ENCODE measurements at places on chromosomes 1 and 21.

DNA sequence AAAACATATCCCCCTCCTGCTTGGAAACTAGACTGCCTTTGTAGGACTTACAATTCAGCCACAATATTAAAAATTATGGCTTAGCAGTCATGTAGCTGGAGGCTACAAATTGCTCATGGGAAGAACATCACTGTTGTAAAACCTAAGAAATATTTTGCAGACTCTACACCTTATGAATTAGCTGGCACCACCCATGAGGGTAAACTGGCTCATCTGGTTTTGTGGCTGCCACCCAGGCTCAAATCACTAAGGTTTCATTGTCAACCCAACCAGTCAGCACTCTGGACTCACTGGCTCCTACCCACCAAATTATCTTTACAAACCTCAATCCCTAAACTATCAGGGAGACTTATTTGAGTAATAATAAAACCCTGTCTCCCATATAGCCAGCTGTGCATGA is 100.7 kb upstream of the OLFM3 start:
- DNase-seq: no peak

DNA sequence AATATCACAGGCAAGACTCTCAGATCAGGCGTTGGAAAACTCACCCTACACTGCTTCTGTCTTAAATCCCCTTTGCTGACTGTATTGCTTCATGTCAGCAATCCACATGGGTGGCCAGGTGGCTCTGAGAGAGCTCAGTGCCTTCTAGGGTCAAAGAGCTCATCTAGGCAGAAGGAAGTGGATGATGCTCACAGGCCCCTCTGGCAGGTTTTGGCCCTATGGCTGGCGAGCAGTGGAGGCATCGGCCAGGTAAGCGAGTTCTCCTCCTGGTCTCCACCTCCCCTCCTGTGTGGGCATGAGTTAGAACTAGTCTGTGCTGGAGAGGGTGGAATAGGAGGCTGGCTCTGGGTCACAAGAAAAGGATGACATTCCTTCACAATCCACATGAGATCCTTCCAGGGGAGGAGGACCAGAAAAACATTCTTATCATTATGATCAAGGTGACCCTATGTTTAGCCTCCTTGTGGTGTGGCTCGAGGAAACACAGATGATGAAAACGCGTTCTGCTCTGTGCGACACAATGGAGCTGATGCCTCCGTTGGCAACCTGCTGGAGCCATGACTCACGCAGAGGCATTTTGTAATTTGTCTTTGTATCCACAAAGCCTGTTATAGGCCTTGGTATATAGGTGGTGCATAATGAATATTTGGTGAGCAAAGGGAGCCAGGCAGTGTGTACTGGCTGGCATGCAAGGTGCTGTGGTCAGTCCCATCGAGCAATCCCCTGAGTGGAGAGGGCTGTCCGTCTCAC is 264.6 kb upstream of the RAB4A start:
- no peak for DNase-seq

- no peak for DNase-seq
Measured at GRCh38 chr1:112196731-112197130, 199.3 kb upstream of the CTTNBP2NL start.

GRCh38 chr1:35573198-35574124 is at the start of gene TFAP2E:
TSS of gene TFAP2E (plus strand) at chr1:35573314. CDS start at chr1:35573578, 264 bp downstream.
- no peak for DNase-seq

DNA sequence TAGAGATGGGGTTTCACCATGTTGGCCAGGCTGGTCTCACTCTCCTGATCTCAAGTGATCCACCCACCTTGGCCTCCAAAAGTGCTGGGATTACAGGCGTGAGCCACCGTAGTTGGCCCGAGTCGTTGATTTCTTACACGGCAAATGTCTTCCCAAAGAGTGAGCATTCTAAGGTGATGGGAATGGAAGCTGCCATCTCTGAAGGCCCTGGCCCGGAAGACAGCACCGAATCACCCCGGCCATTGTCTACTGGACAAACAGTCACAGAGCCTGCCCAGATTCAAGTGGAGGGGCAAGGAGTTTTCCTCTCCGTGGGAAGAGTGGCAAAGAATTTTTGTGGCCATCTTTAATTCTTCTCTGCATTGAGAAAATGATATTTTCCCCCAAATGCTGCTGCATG is 92.1 kb upstream of the AJAP1 start:
- DNase-seq: no peak

- no peak for DNase-seq
Measured at GRCh38 chr1:43285269-43285990, at the start of gene C1orf210. TSS of gene C1orf210 (minus strand) at chr1:43285581. CDS start at chr1:43283270, 2,311 bp downstream.

- DNase-seq: no peak
Measured at GRCh38 chr1:164780863-164781262, 221.9 kb downstream of the PBX1 start.

DNA sequence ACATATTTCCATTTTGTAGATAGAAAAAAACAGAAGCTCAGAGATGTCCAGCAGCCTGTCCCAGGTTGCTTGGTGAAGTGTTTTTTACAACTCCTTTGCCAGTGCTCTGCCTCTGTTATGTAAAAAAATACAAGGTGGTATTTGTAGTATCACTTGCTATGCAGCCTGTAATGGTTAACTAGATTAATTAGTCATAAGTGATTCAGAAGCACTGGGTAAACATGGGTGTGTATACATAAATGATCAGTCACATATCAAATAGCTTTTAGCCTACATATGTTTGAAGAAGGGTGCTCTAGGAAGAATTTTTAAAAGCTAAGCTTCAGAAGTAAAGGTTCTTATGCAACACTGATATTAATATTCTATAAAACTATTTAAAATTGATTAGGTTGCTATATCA is 70.0 kb upstream of the MAGI3 start:
- DNase-seq: no peak

GRCh38 chr1:43276673-43277072 is 6.9 kb downstream of the TMEM125 start:
- no peak for DNase-seq

GRCh38 chr21:36847189-36847588 is 119.3 kb downstream of the HLCS start:
- DNase-seq: no peak

GRCh38 chr1:167630568-167631385 is 745 bp downstream of the RCSD1 start:
- DNase-seq: no peak

DNA sequence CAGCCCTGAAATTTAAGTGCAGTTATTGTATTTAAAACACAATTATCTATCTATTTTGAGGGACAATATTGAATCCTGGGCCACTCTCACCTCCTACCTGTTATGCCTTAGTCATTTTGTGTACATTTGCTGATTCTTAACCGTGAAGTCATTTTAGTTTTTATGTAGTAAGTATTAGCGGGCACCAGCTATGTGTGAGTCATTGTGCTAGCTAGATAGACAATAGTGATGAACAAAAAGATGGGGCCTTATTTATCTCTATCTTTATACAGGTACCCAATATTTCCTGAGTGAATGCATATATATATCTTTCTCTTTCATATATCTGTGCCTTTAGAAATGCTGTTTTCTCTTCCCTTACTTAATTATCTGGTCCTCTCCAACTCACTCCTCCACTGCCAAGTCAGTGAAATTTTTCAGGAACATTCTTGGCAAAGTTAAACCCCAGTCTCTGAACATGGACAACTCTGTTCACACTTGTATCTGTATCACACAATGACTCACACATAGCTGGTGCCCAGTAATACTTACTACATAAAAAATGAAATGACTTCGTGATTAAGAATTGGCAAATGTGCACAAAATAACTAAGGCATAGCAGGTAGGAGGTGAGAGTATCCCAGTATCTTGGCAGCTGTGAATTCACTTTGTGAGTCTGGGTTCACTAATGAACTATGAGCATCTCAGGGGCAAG is 166.0 kb upstream of the C8B start:
- no peak for DNase-seq

DNA sequence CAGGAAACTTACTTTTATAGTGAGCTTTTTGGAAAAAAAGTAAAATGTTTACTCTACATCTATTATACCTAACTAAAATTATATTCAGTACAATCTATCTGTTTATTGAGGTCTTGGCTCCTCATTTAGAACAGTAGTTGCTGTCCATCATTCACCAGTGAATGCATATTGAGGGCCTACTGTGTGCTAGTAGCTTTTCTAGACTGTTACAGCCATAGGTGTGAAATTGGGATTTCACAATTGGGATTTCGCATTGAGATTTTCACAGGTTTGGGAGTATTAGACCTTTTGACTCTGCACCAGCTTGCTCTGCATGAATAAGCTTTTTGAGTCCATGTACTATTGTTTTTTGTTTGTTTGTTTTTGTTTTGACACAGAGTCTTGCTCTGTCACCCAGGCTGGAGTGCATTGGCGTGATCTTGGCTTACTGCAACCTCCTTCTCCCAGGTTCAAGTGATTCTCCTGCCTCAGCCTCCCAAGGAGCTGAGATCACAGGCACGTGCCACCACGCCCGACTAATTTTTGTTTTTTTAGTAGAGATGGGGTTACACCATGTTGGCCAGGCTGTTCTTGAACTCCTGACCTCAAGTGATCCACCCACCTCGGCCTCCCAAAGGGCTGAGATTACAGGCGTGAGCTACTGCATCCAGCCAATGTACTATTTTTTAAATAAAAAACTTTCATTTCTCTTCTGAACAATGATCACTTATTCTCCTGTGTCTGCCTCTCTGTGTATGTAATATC is 47.2 kb upstream of the ERRFI1 start:
- no peak for DNase-seq

- no peak for DNase-seq
Measured at GRCh38 chr21:27103768-27104167, 136.9 kb upstream of the ADAMTS5 start.

GRCh38 chr1:167514288-167514687 is 4.0 kb downstream of the CD247 start:
- no peak for DNase-seq

- no peak for DNase-seq
Measured at GRCh38 chr1:169945181-169945580, 51.5 kb upstream of the SCYL3 start.

DNA sequence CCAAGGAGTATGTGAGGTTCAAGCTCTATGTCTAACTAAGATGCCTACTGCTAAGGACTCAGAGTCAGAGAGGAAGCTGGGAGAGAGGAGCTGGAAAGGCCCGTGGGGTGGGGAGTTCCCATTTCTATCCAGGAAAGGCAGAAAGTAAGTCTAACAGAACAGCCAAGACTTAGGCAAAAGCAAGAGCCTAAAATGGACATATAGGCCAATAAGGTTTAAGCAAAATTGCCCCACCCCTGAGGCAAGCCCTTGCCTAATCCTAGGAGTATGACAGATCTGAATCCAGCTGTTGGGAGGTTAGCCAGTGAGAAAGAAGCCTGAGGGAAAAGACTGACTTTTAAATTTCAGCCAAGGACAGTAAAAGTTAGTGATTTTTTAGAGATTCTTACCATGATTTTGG is 1.6 kb upstream of the KLHDC9 start:
- DNase-seq: no peak

GRCh38 chr1:225766967-225767633 is 10.5 kb upstream of the SRP9 start:
- DNase-seq: no peak

GRCh38 chr1:91798241-91798648 is 87.7 kb downstream of the TGFBR3 start:
- no peak for DNase-seq

- no peak for DNase-seq
Measured at GRCh38 chr1:54787604-54788003, 13.5 kb downstream of the TTC22 start.

GRCh38 chr1:39895731-39896480 is 5.8 kb downstream of the MYCL start:
- DNase-seq: no peak

DNA sequence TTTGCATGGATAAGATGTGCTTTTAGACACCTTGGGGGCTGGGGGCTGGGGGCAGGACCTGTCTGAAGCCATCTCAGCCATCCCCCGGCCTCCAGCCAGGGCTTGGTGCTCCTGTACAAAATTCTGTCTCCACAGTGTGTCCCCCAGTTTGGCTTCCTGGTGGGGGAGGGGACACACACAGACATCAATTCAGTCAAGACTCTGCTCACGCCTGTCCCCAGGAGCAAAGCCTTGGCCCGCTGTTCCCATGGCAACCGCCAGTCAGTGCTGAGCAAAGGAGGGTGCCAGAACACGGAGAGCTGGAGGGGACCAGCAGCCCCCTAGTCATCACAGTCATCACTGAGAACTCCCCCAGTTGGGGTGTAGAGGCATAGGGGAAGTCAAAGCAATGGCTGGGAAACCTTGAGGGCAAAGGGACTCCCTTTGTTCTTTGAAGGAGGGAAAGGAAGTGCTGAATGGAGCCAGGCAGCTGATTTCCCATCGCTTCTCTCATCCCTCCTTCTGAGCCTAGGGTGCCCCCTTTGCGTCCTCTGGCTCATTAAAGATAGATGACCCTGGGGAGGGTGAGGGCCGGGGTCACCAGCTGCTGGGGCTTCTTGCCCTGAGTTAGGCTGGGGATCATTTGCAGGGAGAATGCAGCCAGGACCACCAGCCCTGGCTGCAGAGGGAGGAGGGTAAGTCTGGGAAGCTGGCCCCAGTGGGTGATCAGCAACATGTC is 134.9 kb upstream of the IPO9 start:
- no peak for DNase-seq

GRCh38 chr1:22812993-22813790 is 102.6 kb downstream of the EPHB2 start:
- DNase-seq: no peak

- DNase-seq: no peak
Measured at GRCh38 chr1:206066479-206067171, 13.7 kb downstream of the RHEX start.

DNA sequence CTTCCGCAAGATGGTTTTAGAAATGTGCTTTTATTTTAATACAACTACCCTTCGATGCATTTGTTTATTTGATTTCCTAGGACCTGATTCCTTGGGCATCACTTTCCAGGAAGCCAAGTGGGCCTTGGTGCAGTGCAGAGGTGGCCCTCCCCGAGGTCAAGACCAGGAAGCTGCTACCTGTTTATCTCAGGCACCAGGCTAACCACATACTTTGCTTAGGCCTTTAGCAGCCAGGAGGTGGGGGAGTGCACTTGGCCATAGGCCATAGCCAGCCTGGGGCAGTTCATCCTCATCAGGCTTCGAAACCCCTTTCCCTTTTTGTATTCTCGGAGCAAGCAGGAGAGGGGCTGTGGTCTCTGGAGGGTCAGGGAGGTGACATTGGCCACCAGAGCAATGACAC is 45.4 kb downstream of the SMYD2 start:
- DNase-seq: no peak

- DNase-seq: no peak
Measured at GRCh38 chr1:46472498-46473181, 17.0 kb upstream of the DMBX1 start.

GRCh38 chr1:32931760-32932159 is 30.6 kb upstream of the TMEM54 start:
- DNase-seq: no peak

DNA sequence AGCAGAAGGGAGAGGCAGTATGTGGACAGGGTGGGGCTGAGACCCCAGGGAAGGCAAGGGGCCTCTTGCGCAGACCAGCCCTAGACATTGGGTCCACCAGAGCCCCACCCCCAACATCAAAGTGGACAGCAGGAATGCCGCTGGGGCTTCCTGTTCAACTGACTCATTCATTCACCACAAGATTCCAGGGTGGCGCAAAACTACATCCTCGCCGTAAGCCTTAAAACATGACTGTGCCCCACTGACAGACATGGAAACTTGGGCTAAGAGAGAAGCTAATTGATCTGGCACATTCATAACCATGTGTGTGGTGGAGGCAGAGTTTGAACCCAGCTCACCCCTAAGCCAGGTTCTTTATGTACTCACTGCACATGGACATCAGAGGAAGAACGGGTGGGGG is 14.0 kb downstream of the COL16A1 start:
- DNase-seq: no peak

- DNase-seq: no peak
Measured at GRCh38 chr21:44942566-44942965, 2.7 kb downstream of the SLX9 start.

- DNase-seq: no peak
Measured at GRCh38 chr21:45460611-45461368, 55.8 kb downstream of the COL18A1 start.
